ENCODE measurements at places on chromosomes 12 and 14.

DNA sequence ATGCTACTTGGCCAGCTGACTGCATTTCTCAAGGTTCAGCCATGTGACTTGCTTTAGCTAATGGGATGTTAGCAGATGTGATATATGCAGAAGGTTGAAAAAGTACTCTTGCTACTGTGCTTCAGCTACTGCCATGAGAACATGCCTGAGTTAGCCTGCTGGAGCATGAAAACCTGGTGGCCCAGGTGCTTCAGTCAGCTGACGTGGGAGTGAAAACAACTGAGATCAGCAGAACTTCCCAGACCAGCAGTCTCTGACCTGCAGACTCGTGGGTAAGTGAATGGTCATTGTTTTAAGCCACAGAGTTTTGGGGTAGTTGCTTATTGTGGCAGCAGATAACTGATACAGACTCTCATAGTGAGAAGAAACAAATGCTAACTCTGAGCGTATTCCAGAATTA lies 118.6 kb upstream of the GRIN2B start:
- DNase-seq, result no peak
- H3K36me3 ChIP-seq, result no peaks in the 10 kb centered on the region
- H3K27ac ChIP-seq, result no peak overlapping the region

DNA sequence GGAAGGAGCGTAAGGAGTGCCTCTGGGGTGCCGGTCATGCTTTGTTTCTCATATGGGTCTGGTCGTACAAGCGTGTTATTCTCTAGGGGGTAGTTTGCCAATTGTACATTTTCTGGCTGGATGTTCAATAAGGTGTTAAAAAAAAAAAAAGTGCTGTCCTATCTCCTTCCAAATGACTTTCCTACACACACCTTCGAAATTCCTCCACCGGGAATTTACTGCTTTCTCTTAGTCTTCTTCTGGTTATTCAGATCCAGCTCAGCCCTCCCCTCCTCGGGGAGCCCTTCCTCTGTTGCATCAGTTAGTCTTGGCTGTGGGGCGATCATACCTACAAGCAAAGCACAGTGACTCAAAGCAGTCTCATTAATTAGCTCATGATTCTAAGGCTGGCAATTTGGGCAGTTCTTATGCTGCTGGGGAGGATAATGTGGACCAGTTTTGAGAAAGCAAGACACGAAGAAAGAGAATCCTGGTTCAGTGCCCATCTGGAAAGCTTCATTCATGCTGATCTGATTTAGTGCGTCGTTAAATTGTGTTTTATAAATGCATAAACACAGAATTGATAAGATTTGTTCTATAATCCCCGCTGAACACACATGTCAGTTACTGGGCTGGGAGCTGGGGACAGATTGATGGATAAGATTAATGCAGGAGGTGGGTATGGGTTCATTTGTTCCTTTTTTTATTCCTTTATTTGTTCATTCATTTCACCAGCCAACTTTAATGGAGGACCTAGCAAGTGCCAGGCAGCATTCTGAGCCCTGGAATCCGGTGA lies 9.2 kb upstream of the CLMN start:
- no peak overlapping the region for H3K4me3 ChIP-seq
- peaks cover 2% of the 10 kb centered on the region for H3K27me3 ChIP-seq

DNA sequence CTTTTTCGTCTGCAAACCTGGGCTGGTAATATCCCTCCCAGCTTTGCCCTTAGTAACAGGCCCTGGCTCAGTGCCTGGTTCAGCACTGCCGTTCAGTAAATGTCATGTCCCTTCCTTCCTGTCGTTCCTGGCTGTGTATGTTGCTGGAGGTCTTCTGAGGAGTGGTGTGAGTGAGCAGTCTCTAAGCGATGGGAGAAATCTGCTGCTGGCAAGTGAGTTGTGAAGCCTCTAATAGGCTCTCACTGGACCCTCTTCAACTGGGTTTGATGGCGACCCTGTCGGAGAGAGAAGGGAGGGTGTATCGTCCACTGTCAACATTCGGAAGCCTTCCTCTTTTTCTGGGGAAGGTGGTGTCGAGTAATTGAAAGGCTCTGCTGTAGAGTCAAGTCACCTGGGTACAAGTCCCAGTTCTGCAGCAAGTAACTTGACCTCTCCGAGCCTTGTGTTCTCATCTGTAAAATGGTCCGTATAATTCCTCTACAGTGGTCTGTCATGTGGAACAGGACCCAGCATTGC lies 62.8 kb downstream of the HRK start:
- peak overlapping the region; percentile 71 for H3K4me3 ChIP-seq
- peak; percentile 12 for DNase-seq
- peak overlapping the region; percentile 81 for H3K27ac ChIP-seq
- H3K4me1 ChIP-seq, result peaks cover 16% of the 10 kb centered on the region
- H3K36me3 ChIP-seq, result no peaks in the 10 kb centered on the region
- no peaks in the 10 kb centered on the region for H3K27me3 ChIP-seq

- no peak for DNase-seq
- peaks cover 7% of the 10 kb centered on the region for H3K27me3 ChIP-seq
- no peak overlapping the region for H3K4me3 ChIP-seq
- H3K36me3 ChIP-seq, result no peaks in the 10 kb centered on the region
- H3K4me1 ChIP-seq, result peaks cover 9% of the 10 kb centered on the region
Observed at GRCh38 chr12:24898185-24898584, 50.7 kb downstream of the BCAT1 start.

DNA sequence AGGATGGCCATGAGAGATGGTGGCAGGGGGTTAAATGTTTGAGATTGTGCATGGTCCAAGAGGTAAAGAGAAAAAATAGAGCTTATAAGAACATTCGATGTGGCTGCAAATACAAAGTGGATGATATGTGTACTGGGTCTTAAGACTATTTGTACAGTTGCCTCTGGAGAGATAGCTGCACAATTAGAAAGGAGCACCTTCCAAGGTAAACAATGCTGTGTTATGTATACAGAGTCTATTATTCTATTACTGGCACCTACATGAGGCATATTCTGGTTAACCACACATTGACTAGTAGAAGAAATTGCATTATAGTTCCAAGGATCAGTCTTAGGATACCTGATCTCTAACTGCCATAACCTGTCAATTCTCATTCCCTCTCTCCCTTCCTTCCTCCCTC lies 238.0 kb upstream of the FOXN3 start:
- no peak overlapping the region for H3K27ac ChIP-seq
- H3K27me3 ChIP-seq, result no peaks in the 10 kb centered on the region
- no peaks in the 10 kb centered on the region for H3K36me3 ChIP-seq
- no peak overlapping the region for H3K4me3 ChIP-seq
- DNase-seq, result no peak

DNA sequence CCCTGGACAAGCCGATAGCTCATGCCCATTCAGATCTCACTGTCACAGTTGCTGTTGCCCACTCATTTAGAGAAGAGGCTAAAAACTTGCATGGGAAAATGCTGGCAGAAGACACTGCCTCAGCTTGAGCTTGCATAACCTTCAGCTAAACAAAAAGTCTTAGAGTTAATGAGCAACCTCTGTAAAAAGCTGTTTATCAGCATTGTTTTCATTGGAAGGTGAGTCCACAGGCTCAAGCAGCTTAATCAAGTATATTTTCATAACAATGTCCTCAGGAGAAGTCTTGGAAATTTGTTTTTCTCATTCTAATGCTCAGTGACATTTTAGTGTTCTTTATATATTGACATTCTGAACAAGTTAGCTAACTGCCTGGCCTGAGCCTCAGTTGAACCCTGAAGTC lies 872.9 kb downstream of the TMTC2 start:
- no peaks in the 10 kb centered on the region for H3K36me3 ChIP-seq
- no peaks in the 10 kb centered on the region for H3K4me1 ChIP-seq
- no peak for DNase-seq
- H3K27ac ChIP-seq, result no peak overlapping the region
- no peaks in the 10 kb centered on the region for H3K27me3 ChIP-seq

Data from CD4-positive, alpha-beta T cell (primary cell).